ENCODE measurements at places on chromosomes 3 and 15.

- no peak for DNase-seq
Measured at GRCh38 chr3:30269751-30270445, 336.5 kb upstream of the TGFBR2 start.

DNA sequence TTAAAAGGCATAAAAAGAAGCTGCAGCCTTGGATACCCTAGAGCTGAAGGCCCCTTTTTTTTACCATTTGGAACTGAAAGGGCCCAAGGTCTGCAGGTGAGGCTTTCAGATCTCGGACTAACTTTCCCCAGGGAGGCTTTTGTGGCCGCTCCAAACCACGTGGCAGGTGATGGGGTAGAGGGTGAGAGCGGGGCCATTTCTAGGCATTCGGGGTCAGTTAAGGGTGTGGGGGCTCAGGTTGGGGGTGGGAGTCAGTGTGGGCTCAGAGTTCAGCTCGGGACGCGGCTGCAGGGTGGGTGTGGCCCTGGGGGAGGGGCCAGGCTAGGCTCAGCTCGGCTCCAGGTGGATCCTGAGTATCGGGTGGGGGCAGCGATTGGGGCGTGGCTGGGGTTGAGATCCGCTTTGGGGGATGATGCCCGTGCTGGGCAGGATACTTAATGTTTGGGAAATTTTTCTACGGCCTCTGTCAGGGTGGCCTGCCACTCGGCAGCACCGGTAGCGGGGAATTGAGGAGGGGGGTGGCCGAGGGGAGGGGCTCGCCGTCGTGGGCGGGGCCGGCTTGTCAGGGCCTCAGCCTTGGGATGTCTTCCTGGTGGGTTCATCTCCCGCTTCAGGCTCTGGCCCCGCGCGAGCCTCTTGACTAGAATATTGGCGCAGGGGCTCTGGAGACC is 2.5 kb downstream of the KLF13 start:
- DNase-seq: no peak

DNA sequence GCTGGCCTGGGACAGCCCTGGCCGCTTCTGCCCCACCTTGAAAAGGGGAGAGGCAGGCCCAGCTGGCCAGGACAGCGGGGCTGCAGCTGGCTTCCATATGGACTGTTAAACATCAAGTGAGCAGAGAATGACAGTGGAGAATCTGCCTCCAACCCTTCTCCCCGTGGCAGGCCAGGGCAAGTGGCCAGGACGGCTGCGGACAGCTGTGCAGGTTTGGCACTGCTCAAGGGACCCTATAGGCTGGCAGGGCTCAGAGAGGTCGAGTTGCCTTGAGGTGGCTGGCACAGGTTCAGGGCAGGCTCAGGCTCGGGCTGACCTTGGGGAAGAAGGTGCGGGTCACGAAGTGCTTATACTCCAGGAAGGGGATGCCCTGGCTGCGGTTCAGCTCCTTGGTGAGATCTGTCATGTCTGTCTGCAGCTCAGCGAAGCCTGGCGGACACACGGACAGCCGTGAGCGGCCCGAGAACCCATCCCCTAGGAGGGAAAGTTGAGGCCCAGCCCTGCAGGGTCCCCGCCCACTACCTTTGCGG is 24.3 kb downstream of the H1-8 start:
- DNase-seq: no peak

- DNase-seq: no peak
Measured at GRCh38 chr3:191460360-191460759, 603 bp upstream of the PYDC2 start.

DNA sequence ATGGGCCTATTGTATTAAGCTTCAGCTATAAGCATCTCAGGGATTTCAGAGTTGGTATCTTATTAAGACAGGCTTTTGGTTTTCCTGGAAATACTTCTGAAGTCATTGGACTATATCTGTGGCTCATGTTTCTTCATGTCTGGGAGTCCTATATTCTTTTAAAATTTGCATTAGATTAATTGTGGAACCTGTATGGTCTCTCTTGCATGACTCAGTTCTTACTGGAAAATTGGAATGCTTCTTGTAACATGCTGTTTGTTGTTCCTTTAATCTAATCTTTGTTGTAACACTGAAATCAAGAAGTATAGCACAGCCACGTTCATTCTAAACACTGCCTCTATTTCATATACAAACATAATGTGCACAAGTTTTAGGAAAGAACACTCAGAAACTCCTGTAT is 208.1 kb downstream of the RBMS3 start:
- DNase-seq: no peak

- no peak for DNase-seq
Measured at GRCh38 chr15:78034495-78035191, 42.9 kb downstream of the TBC1D2B start.

DNA sequence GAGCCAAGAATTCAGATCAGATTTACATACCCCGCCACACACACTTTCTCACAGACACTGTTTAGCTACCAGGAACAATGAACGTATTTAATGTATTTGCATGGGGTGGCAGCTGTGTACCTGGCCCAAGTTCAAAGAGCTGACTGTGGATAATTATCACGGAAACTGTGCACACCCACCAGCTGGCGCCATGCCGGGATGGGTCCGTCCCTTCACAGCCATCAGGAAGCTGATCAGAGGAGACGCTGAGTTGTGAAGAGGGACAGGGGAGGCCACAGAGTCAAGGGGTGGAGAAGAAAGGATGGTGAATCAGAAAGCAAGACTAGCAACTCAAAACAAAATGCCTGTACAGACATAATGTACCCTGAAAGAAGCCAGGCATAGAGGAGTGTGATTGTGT is 13.1 kb upstream of the PLA2G4D start:
- DNase-seq: no peak
